ENCODE measurements at places on chromosomes 3 and 15.
A peak's percentile ranks its signal among the peaks of the same experiment; 100 is the strongest.

DNA sequence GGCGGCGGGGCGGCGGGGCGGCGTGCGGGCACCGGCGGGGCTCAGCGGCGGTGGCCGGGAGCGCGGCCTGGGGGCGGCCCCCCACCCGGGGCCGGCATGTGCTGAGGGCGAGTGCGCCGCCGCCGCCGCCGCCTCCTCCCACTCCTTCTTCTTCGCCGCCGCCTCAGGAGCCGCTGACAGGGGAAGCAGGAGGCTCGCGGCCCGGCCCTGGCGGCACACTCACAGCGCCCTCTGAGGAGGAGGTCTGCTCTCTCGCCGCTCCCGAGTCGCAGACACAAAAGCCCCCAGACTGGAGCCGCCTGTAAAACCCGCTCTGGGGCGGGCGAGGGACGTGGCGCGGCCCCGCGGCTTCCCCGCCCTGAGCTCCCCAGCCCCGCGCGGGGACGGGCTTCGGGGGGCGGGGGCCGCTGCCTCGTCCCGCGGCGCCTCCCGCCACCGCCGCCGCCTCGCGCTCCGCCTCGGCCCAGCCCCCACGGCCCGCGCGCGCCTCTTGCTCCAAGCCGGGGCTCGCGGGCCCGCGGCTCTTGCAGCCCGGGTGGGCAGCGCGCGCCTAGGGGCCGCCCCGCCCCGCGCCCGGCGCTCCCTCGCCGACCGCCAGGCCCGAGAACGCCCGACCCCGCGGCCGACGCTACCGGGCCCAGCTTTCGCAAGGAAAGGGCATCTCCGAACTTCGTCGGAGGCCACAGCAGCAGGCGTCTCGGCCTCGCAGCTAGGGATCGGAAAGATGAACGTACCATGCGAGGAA, at the start of gene PYGO1:
PYGO1 (minus strand) TSS at position 276 of the 745 bp plus-strand sequence. CDS start 462 bp downstream, outside the sequence.
- peak; percentile 44 for DNase-seq

- no peak for DNase-seq
These were observed 13.3 kb downstream of the RARB start for GRCh38 chr3:25441234-25441856.

- no peak for DNase-seq
These were observed 52.7 kb downstream of the MB21D2 start for GRCh38 chr3:192864941-192865340.

- DNase-seq = no peak
These were observed 21.3 kb downstream of the LRIG1 start for GRCh38 chr3:66479532-66479947.

DNA sequence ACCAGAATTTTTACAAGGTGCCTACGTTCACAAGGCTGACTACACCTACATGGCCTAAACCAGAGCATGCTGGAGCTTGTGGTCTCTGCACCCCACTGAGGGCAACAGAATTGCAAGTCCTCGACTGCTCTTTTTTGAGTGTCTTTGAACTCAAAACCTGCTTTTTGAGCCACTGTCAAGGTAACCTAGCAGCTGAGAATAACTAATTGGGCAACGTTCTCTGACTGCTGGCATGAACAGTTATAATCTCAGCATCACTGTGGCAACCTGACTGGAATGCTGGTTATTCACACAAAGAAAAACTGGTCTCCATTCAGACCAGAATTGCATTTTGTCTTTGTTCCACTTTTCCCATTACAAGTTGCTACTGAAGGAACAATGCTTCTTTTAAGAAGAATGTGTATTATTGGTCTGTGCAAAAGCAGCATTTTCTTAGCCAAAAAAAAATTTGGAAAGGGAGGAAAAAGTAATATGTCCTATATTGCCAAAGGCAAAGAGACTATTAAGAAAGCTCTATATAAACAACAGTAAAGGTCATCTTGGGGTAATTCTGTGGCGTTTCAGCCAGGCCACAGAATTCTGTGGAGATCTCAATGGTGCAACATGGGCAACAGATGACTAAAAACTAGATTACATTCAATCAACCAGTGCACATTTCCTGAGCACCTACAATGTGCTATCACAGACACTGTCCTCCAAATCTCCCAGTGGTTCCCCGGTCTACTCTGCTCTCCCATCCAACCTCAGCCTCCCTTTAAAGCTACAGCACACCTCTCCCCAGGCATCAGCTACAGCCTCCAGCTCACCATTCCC, 76.8 kb downstream of the TNIK start:
- no peak for DNase-seq

GRCh38 chr3:42451546-42452230, 41.3 kb upstream of the LYZL4 start:
- DNase-seq = no peak

- DNase-seq = no peak
These were observed 207.5 kb downstream of the SV2B start for GRCh38 chr15:91307601-91308000.

DNA sequence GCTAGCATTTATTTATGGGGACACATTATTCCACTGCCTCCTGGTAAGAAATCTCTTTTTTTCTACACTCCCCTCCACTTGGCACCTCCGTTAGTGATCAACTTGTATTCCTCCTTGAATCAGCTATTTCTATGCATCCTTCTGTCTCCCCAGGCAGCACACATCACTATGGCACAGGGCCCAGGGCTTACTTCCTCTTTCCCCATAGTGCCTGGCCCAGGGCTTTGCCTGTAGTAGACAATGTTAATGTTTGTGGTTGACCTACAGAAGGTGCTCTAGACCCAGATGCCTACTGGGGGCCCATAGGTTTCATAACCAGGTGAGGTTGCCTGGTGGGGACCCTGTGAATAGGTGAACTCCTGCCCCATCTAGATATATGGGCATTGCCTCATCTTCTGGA, 44.9 kb downstream of the EPHB1 start:
- DNase-seq = no peak

- no peak for DNase-seq
These were observed 32.3 kb downstream of the NOX5 start for GRCh38 chr15:69046781-69047180.

GRCh38 chr3:32381922-32382321, 9.7 kb upstream of the CMTM7 start:
- DNase-seq = no peak

DNA sequence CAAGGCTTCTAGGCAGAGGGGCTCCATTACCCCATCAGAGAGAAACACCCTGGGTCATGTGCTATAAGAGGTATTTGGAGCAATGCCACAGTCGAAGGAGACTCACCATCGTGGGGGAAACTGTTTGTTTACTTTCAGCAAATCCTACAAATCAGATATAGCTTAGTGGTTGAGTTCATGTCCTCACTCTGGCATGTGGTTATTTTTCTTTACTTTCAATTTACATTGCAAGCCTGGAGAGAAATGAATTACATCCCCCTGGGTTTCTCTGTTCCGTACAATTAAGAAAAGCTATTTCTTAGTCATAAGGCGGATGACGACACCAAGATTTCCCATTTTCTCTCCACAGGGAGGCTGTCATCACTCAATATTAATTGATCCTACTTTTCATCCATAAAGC, 36.9 kb downstream of the RFTN1 start:
- DNase-seq = peak; percentile 19

- no peak for DNase-seq
These were observed 198.7 kb downstream of the AKAP13 start for GRCh38 chr15:85578941-85579701.

GRCh38 chr3:73401059-73401458, 223.7 kb downstream of the PDZRN3 start:
- DNase-seq = no peak

- no peak for DNase-seq
These were observed 23.8 kb downstream of the USP3 start for GRCh38 chr15:63528138-63528659.

DNA sequence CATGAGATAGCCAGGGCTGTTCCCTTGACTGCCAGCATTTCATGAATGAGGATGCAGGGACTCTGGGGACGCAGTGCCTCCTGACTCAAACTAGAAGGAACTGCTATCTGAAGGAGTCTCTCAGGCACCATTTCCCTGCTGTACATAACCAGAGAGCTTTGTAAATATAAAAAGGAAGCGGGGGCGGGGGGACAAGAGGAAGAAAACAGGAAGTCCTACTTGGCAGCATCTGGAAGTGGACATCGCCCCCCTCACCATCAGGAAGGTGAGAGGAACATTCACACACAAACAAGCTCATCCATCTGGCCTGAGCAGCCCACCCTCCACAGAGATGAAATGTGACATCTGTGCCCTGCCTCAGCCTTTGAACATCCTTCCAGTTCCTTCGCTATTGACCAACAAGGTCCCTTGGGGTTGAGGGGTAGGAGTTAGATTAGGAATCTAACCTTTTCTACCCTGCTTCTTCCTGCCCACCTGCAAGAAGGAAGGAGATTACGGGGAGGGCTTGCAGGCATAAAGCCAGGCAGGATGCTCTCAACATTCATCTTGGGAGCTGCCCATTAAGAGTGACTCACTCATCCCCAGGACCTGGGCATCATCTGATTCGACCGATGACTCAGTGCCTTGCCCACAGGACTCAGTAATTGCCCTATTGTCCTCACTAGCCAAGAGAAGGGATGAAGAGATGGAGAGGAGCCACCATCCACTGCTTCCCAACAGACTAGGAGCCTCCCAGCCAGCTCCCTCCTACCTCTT, 31.9 kb downstream of the SH3BP5 start:
- peak; percentile 87 for DNase-seq

DNA sequence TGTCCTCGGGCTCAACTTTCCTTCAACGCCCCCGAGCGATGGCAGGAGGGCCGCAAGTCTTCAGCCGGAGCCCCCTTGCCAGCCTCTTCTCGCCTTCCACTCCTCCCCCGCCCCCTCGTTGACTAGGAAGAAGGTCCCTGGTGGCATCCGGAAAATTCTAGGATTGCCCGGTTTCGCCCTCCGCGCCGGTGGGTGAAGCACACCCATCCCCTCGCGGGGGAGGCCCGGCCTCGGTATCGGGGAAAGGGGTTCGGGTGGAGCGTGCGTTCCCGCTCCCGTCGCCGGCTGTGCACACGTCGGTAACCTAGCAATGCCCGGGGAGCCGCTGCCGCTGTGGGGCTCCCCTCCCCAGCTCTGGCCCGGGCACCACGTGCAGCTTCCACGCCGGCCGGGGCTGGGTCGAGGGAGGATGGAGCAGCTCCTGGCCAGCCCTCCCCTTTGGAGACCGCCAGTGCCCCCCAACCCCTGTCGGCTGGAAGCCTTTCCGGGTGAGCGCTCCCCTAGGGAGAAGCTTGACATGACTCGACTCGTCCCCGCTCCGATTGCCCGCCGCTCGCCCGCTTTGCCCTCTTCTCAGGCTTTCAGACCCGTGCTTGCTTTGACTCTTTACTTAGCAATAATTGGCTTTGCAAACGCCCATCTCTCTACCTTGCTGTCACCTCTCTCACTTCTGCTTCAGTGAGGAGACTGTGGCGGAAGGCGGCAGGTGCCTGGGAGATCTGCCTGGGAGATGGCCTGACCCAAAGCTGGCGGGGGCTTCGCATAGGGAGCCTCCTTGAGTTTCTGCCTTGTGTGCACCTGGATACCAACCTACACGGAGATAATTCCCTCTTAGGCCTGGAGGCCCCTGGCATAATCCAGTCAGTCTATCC, 1.3 kb downstream of the CACNA1D start:
- peak; percentile 22 for DNase-seq

GRCh38 chr3:104960579-104960978, 406.1 kb upstream of the ALCAM start:
- DNase-seq = no peak

GRCh38 chr15:98738689-98739401, 90.5 kb downstream of the IGF1R start:
- DNase-seq = peak; percentile 28

- DNase-seq = no peak
These were observed 82.1 kb downstream of the IL5RA start for GRCh38 chr3:3027976-3028567.

GRCh38 chr3:11717768-11718636, 74.3 kb upstream of the VGLL4 start:
- DNase-seq = peak; percentile 41

DNA sequence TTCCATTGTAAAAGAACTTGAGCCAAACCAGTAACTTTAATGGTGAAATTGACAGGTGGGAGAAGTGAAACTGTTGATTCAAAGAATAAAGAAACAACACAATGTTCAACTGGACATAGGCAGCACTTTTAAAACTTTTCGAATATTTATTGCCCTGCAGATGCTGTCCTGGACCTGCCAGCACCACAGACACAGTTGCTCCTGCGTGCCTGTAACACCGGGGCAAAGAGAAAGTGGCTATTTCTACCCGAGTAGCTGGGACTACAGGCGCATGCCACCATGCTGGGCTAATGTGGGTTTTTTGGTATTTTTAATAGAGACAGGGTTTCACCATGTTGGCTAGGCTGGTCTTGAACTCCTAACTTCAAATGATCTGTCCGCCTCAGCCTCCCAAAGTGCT, 7.4 kb downstream of the IL5RA start:
- no peak for DNase-seq

DNA sequence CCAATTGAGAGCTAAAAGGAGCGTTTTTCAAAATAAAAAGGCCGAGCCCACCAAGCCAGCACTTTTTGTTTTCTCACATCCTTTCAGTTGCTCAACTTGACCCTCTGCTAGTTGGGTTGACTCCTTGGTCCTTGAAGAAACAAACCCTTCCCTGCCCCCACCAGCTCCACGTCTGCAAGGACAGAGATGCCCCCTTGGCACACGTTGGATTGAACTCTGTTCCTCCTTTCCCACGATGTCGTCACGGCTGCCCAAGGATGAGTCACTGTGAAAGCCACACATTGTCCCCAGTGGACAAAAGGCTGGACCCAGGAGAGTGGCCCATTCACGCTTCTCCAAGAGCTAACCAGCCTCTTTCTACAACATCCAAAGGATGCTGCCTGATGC, 43.0 kb upstream of the SPATA12 start:
- no peak for DNase-seq

DNA sequence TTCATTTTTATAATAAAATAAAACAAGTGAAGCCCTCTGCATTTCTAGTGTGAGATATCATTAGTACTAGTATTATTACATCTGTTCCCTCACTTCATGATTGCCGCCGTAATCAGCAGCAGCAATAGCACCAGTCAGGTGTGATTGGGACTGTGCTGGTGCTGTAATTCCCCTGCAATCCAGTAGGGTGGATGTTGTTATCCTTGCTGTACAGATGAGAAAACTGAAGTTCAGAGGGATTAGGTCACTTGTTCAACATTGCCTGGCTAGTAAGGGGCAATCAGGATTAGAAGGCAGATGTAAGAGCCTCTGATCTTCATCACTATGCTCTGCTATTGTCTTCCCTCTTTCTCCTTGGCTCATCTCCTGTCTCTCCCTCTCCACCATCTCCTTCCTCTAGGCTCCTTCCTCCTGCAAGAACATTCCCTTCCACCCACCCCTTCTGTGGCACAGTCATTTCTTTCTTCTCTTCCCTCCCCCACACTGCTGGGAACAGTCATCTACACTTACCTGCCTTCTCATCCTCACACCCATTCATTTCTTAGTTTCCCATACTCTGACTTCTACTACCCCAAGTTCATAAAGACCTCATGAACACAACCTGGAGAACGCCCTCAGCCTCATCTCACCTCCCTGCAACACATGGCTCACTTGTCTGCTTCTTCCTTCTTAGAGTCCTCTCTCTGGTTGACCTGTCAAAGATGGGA, 29.7 kb downstream of the CRYGS start:
- DNase-seq = peak; percentile 39

- no peak for DNase-seq
These were observed 52.6 kb downstream of the HMG20A start for GRCh38 chr15:77473328-77473727.

- peak; percentile 30 for DNase-seq
These were observed 397.4 kb downstream of the OTOL1 start for GRCh38 chr3:161893972-161894371.

Data from epithelial cell of esophagus (primary cell).